ENCODE measurements at places on chromosomes 6 and 20.

DNA sequence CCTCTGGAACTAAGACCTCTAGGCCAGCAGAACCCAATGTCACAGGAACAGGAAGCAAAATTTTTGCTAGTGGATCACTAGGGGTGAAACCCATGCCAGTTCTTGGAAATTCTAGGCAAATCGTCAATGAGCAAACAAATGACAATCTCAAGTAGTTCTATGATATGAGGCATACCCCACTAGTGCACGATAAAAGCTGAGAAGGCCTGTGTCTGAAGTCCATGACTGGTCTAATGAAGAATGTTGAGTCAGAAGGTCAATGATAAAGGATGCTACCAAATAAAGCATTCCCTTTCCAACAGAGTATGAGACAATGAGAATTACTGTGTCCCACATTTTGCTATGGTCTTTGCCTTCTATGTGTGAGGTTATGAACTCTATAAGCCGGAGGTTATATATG, 149.4 kb upstream of the NOX3 start:
- DNase-seq = no peak

GRCh38 chr6:43627008-43627825, 1.8 kb downstream of the GTPBP2 start:
- DNase-seq = no peak

GRCh38 chr20:3998998-3999397, 16.4 kb downstream of the RNF24 start:
- no peak for DNase-seq

GRCh38 chr6:4965562-4966389, 38.1 kb downstream of the RPP40 start:
- DNase-seq = no peak

- DNase-seq = no peak
Measured at GRCh38 chr20:37518606-37519507, 2.2 kb upstream of the NNAT start.

All from stimulated activated CD4-positive, alpha-beta T cell treated with anti-CD3 and anti-CD28 coated beads, Interleukin-15, amount 100 ng/mL, for 1 hour (primary cell).